ENCODE measurements at places on chromosomes 13 and 19.
A peak's percentile ranks its signal among the peaks of the same experiment; 100 is the strongest.

- no peak for DNase-seq
Measured at GRCh38 chr19:10774893-10775292, 57.0 kb downstream of the DNM2 start.

GRCh38 chr19:41597600-41598041 lies 21.7 kb downstream of the CEACAM21 start:
- DNase-seq, result peak; percentile 56

- DNase-seq, result peak; percentile 68
Measured at GRCh38 chr13:30752201-30752797, 17.0 kb downstream of the ALOX5AP start.

- DNase-seq, result no peak
Measured at GRCh38 chr13:80173224-80173623, 167.7 kb downstream of the SPRY2 start.

- DNase-seq, result no peak
Measured at GRCh38 chr13:94544922-94545321, 51.0 kb downstream of the TGDS start.

GRCh38 chr13:25330541-25330940 lies 29.1 kb downstream of the NUP58 start:
- no peak for DNase-seq

DNA sequence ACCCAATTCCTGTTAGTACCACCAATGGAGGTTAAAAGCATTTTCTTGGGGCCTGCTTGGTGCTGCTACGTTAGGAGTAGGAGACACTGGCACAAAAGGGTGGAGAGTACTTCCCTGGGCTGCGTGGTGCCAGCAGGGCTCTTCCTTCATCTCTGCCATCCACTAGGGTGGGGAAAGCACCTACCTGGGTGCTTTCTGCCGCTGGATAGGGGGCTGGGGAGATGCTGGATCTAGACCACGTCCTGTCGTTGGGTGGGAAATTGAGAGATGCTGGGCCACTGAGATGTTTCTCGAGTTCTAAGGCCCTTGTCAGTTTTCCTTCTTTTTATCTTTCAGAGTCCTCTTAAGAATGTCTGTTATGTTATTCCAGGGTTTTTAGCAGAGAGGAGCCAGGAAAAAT lies 6.7 kb upstream of the FCGBP start:
- DNase-seq, result no peak

- no peak for DNase-seq
Measured at GRCh38 chr13:88360761-88361160, 689.6 kb downstream of the SLITRK5 start.

DNA sequence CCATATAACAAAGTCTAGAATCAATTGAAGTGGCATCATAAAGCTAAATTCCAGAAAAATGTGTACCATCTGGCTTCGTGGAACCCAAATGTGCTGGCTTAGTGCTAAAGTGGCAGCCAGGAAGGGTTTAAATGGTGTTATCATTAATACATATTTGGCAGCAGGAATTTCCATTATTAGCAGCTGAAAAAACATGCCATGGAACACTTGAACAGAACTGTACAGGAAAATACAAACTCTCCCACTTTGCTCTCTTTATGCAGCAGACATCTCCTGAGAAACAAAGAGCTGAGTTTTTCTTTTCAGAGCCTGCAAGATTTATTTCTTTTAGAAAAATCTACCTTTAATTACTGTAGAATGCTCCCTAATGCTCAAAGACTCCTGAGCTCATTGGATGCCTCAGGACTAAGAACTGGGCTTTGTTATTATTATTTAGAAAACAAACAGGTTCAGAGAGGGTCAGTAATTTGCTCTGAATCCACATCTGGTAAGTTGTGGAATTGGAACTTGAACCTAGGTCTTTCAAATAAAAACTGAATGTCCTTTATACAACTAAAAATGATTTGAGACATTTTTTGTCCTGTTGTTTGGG lies 179.0 kb downstream of the LACC1 start:
- peak; percentile 39 for DNase-seq

GRCh38 chr13:20053016-20053415 lies 94.5 kb downstream of the ZMYM2 start:
- DNase-seq, result no peak

DNA sequence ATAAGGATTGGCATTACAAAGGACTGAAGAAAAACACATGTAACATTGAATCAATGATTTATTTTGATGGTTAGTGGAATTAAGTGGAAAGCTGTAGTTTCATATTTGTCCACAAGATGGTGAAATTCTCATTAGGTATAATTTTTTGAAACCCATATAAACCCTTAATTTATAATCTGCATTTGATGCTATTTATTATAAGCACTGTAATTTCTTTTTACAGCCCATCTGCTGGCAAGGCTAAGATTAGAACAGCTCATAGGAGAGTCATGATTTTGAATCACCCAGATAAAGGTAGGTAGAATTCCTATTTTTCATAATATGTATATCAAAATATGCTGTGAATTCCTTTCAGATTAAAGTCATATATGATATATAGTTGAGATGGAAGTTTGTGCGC lies 62.2 kb downstream of the DNAJC15 start:
- DNase-seq, result peak; percentile 8

DNA sequence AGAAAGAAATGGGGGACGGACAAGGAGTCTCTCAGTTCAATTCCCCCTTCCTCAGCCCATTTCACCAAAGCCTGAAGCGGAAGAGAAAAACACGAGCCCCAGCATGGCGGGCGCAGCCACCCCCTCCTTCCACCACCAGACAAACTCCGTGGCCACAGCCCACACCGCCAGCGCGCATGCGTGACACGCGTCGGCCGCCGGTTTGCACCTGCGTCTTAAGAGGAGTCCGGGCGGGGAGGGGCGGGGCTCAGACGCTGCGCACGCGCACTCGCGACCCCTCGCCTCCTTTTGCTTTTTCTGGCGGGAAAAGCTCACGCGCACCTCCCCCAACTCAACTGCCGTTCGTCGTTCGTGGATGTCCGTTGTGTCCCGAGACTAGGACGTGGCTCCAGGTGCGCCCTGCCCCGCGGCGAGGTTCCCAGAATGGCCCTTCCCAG lies at the start of gene KASH5:
Gene KASH5 (plus strand): TSS at position 314 of the 437 bp plus-strand sequence. CDS start 2,635 bp downstream, outside the sequence.
- DNase-seq, result peak; percentile 85

DNA sequence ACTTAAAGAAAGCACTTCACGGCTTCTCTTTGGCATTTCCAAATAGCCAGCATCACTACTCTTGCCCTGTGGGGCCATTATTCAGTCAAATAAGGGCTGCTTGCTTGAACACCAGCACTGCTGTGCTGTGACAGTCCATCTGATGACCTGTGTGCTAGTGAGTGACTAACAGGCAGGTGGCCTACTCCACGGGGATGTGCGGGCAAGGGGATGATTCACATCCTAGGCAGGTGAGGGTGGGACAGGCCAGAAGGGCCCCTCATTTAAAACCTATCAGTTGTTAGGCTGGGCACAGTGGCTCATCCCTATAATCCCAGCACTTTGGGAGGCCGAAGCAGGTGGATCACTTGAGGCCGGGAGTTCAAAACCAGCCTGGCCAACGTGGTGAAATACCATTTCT lies 8.2 kb downstream of the CCNE1 start:
- no peak for DNase-seq

DNA sequence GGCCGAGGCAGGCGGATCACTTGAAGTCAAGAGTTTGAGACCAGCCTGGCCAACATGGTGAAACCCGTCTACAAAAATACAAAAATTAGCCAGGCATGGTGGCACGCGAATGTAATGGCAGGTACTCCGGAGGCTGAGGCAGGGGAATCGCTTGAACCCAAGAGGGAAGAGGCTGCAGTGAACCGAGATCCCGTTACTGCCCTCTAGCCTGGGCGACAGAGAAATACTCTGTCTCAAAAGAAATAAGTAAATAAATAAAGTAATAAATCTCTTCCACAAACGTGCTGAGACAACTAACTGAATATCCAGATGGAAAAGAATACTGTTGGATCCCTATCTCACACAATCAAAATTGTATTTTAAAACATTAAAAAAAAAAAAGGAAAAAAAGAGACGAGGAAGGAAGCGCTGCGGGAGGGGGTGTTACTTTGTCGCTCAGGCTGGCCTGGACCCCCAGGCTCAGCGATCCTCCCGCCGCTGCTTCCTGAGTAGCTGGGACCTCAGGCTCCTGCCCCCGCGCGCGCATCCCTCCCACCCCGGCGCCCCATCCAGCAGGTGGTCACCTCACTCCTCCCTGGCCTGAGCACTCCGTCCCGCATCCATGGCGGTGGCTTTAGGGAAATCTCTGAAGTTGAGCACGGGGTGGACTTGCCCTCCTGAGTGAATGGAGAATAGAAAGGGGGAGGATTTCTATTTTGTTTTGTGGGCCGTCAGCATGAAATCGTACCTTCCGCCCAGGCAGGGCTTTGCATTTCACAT lies 628 bp upstream of the ZNF813 start:
- no peak for DNase-seq

DNA sequence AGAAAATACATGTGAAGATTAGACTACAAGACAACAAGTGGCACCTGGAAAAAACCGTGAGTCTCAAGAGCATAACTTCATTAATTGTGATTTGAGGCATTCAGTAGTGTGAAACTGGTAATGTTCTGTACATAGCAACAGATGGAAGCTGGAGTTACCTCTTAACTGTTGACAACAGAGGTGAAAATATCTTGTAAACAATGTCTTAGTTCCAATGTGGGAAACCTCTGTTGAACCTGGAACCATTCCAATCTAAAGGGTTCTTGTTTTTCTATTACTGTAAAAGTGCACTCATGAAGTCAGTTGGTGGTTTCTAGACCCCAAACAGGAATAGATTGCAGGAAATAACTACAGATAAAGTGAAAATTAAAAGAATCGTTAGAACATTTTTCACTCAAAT lies 728.4 kb downstream of the SLITRK1 start:
- DNase-seq, result no peak

GRCh38 chr13:66200555-66200954 lies 1029.6 kb downstream of the PCDH9 start:
- DNase-seq, result no peak

GRCh38 chr13:26132756-26133155 lies 80.9 kb upstream of the SHISA2 start:
- DNase-seq, result no peak

DNA sequence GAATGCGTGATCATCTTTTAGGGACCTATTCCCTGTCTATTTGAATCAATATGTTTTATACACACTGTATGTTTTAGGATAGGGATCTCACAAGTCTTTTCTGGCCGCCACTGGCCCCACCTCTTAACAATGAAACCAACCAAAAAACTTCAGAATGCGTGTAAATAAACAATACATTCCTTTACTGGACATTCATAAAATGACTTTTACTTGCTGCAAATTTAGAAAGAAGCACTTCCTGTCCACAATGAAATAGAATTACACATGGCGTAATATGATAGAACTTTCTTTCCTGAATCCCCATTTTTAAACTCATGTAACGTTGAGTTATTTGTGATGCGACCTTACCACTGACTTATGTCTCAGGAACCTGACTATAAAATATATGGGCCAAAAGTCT lies 233.6 kb downstream of the SLITRK6 start:
- no peak for DNase-seq

GRCh38 chr13:105465251-105465650 lies 1070.2 kb downstream of the EFNB2 start:
- DNase-seq, result no peak

GRCh38 chr13:112889351-112890290 lies 79.4 kb upstream of the MCF2L start:
- DNase-seq, result no peak

DNA sequence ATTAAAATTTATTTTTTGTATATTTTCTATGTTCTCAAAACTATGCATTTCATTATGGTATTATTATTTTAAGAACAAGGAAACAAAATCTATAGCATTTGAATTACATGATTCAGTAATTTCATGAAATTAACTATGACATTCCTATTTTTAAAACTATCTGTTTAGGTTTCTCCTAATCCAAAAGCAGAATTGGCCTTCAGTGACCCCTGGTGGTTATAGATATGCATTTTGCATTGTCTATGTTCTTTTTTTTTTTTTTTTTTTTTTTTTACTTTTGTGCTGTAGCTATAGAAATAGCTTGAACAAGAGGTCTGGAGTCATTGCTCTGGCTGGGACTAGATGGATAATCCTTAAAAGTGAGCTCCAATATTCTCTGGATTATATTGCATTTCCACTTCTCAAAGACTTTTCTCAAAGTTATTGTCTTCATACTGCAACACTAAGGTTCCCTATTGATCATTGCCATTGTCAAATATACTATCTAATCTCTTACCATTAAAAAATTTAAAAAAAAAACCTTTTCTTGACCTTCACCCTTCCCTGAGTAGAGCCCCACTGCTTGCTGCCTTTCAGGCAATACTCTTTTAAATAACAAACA lies 15.9 kb upstream of the DNAJC3 start:
- peak; percentile 34 for DNase-seq

DNA sequence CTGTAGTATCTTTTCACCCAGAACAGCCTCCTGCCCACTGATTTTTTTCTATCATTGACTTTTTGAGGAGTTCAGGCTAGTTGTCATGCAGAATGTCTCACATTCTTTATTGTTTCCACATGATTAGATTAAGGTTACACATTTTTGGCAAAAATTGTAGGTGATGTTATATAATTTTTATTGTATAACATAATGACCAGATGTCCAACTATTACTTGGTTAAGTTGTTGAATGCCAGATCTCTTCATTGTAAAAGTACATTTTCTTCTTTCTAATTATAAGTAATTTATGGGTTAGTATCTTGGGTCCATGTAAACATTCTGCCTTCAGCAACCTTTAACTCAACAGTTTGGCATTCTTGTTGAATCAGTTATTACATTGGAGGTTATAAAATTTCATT lies 138.4 kb downstream of the POSTN start:
- DNase-seq, result no peak

DNA sequence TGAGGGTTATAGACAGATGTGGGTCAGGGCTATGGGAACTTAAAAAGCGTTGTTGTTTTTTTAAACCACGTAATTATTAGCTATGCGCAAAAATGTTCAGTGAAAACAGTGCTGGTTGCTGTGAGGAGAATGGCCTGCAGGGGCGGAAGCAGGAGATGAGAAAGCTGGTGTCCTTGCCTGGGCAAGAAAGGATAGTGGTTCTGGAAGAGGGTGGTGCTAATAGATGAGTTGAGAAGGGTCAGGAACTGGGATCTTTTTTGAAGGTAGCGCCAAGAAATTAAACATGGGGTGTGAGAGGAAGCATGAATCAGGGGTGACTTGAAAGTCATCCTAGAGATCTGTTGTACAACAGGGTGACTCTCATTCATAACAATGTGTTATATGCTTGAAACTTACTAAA lies 4.8 kb upstream of the SMG9 start:
- DNase-seq, result no peak

DNA sequence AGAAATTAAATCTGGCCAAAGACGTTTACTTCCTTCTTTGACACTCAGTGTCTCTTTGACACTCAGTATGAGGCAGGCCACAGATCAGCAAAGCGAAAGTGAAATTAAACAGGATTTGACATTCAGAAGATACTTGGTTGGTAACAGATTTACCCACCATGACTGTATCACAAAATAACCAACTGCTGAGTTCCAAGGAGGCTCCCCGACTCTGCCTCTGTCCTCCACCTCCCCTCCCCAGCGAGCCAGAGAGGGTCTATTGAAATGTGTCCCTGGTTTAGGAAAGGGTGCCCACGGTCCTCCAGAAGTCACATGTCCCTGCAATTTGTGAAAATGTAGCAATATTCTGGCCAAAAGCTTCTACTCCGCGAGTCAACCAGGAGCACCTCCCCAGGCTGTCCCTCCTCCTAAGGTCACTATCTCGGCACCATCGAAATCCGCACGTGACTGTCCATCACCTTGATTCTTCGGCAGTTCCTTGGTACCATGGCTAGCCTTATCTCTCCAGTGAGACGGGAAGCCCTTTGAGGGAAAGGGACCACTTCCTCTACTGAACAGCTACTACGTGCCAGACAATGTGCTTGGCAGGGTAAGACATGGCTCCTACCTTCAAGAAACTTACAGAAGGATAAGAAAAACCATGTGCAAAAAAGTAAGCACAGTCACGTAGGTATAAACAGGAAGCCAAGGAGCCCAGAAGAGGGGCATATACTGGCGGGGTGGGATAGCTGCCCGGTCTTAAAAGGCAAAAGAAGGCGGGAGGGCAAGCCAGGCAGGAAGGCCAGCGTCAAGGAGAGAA lies 1.5 kb downstream of the N4BP2L1 start:
- peak; percentile 20 for DNase-seq

All from cerebellum (tissue), 4 donors.